ENCODE measurements at places on chromosomes 1 and 21.
A peak's percentile ranks its signal among the peaks of the same experiment; 100 is the strongest.

GRCh38 chr1:145926686-145927062, 610 bp downstream of the RBM8A start:
- DNase-seq: peak; percentile 50

DNA sequence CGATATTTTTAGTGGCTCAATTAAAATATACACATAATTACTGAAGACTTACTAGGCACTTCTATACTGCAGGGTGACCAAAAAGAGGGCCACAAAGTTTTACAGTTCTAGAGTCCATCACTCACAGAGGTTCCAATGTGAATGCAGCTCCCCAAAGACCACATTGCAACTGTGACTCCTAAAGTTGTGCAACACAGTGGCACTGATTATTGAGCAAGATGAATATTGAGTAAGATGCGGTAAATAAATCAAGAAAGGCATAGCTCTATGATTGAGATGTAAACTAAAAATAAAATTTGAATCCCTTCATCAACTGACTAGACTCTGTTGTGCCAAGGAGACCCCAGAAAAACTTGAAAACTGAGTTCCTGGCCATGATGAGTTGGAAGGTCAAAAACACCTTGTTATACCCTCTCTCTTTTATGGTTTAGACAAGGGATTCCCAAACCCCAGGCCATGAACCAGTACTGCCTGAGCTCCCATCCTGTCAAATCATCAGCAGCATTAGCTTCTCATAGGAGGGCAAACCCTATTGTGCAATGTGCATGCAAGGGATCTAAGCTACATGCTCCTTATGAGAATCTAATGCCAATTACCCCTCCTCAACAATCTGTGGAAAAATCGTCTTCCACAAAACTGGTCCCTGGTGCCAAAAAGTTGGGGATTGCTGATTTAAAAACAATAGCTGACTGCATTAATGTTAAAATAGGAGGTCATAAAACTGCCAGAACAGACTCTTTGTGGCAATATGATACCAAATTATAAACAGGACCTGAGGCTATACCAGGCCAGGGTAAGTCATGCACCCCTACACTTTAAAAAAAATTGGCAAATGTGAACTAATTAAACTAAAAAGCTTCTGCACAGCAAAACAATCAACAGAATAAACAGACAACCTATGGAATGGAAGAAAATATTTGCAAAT, 94.3 kb downstream of the ADGRL4 start:
- DNase-seq: no peak

DNA sequence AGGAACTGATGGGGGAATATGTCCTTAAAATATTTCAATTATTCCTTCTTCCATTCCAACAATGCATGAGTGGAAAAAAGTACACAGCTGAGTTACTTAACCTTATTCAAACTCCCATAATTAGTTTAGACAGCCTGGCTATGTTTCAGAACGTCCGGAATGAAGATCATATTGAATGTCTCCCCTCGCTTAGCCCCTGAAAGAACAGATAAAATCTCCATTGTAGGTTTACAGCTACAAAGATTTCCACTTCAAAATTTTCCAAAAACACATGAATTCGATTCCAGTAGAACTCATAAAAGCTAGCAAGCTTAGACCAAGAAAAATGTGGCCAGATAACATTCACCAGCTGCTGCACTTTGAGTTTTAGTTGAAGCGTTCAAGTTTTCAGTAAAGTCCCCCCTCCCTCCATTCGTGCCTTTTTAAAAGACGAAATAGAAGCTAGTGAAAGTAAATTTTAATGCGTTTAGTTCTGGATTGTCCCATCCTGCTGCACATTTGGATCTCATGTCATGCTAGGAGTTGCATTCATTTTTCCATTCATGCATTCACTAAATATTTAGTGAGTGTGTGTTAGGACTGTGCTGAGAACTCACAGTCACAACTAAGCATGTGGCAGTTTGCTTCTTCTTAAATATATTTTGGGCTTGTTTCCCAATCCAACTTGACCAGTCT, 29.4 kb upstream of the SSX2IP start:
- DNase-seq: no peak

DNA sequence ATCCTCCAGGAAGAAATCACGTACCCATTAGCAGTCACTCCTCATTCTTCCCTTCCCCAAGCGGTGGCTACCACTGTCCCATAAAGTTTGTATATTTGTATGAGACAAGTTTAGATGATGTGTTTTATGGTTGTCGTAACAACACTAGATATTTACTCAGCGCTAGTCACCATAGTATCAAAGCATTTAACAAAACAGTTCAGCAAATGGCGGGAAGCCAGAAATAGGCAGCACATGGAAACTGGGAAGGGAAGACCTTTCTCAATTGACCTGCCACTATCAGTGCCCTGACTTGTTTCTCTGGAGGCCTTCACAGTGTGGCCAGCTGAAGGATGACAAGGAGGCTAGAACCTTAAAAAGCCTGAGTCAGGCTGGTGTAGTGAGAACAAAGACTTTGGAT, 31.1 kb downstream of the CNST start:
- no peak for DNase-seq

GRCh38 chr1:112464501-112464900, 44.3 kb upstream of the WNT2B start:
- no peak for DNase-seq

All from activated CD8-positive, alpha-beta T cell treated with anti-CD3 and anti-CD28 coated beads, Interleukin-2, amount 10 ng/mL, durations not matched to agents 7 days and 5 days (primary cell).